ENCODE measurements at places on chromosomes 13 and 19.

DNA sequence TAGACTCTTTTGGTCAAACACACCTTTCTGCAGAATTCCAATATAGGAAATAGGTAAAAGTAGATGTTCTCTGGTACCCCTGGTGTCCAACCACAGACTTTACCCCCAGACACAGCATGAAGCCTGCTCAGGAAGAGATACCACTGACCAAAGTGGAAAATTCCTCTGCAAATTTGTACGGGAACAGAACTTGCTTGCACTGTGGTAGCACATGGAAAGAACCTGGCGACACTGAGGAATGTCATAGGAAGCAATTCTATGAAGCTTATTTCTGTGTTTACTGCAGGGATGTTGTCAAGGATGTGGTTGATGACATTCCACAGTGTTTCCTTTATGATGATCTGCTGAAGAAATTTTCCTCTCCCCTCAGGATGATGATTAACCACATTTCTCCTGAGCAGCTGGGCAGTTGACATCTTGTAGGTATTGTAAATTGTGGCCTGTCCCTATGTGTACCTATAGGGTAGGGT is 48.9 kb upstream of the TNFSF11 start:
- no peak for DNase-seq

DNA sequence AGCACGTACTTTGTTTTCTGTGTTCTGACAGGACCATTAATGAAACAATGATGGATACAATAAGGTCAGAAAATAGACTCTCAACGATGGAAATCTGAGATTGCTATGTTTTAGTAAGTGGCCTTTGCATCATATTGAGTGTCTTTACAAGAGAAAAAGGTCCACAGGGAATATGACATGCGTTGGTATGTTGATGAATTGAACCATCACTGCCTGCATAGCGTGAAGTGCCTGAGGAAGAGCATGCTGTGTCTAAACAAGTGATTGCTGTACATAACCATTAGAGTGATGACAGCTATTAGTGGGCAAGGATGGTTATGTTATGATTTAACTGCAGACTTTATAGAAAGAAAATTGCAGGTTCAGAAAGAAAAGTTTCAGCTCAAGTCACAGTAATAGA is 623.2 kb downstream of the SLITRK5 start:
- no peak for DNase-seq

DNA sequence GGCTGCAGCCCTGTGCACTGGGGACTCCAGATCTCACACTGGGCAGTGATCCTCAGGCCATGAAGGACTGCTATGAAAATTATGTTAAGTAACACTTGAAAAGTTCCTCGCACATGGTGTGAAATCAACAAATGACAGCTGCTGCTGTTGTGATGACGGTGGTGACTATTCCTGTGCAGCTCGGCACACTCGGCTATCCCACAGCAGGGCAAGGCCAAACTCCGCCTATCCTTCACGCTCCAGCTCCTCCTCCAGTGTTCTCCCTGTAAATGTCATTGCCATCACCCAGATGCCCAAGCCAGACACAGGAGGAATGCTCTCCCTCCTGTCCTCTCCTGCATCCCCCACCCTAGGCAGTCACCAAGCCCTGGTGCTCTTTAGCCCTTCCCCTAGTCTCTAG is 31.3 kb downstream of the GRIK5 start:
- DNase-seq: no peak

GRCh38 chr13:39888865-39889810 is 233.7 kb downstream of the COG6 start:
- no peak for DNase-seq

- DNase-seq: no peak
Measured at GRCh38 chr19:5645409-5645808, 22.5 kb downstream of the SAFB start.

GRCh38 chr19:28289295-28290063 is 923.5 kb downstream of the UQCRFS1 start:
- no peak for DNase-seq

- DNase-seq: no peak
Measured at GRCh38 chr19:13001502-13002165, 6.4 kb downstream of the NFIX start.

DNA sequence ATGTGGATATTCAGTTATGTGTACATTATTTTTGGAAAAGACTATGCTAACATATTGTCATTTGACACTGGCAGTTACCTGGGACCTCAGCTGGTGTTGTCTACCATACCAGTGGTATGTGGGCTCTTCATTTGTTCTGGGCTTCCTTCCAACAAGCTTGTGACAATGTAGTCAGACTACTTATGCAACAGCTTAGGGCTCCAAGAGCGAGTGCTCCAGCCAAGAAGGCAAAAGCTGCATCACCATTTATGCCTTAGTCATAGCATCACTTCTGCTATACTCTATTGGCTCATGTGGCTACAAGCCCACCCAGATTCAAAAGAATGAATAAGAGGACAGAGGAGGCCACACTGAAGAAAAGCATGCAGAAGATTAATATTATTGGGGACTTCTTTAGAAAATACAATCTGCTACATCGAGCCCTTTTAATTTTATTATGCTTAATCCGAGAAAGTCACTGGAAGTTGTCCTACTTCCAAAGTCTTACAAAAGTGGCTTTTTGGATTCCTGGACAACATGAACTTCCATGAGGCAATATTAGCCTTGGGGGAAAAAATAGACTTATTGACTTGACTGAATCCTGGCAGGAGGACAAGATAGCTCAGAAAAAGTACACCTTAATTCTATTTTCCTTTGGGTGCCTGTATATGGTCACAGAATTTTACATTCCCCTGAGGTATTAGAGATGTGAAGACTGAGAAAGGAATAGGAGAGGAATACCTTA is 529.4 kb upstream of the HTR2A start:
- DNase-seq: no peak

- no peak for DNase-seq
Measured at GRCh38 chr19:28224441-28224840, 988.5 kb downstream of the UQCRFS1 start.

DNA sequence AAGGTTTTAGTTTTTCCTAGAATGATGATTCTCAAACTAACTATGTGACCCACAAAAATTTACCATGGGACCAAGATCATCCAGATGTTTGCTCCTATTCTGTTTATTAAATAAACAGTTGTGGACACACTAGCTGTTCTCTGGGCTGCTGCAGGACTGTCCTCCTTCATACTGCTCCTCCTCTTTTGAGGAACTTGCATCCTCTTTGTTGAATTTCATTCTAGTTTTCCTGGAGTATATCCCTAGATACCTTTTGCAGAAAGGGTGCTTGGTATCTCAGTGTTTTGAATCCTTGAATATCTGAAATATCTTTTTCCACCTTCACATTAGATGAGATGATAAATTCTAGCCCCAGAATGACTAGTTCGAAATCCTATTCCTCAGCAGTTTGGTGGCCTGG is 24.1 kb downstream of the VASP start:
- no peak for DNase-seq

- DNase-seq: no peak
Measured at GRCh38 chr13:52010890-52011631, at the start of gene ATP7B. Gene ATP7B (minus strand): TSS chr13:52011450. CDS start chr13:52011337, 113 bp downstream.

- no peak for DNase-seq
Measured at GRCh38 chr13:60850526-60850925, 453.5 kb downstream of the TDRD3 start.

DNA sequence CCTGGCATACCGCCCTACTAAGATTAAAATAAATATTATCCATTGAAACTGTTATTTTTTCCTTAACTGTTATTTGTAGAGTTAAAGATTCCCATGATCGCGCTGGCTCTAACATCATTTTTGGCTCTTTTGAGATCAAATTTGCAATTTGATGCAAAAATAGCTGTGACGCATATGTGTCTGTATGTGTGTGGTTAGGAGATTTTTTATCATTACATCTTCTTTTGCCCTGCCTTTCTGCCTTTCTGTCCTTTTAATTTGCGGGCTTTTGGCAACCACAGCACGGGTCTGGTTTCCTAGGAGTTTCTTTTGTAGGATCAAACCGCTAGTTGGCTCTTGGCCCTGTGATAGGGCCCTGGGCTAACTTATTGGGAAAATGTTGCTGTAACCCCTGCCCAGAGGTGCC is 37.3 kb upstream of the ALOX5AP start:
- DNase-seq: no peak

- DNase-seq: peak; percentile 9
Measured at GRCh38 chr13:41356786-41357185, 45.7 kb downstream of the NAA16 start.

- no peak for DNase-seq
Measured at GRCh38 chr13:112455476-112456059, 79.4 kb downstream of the SPACA7 start.

DNA sequence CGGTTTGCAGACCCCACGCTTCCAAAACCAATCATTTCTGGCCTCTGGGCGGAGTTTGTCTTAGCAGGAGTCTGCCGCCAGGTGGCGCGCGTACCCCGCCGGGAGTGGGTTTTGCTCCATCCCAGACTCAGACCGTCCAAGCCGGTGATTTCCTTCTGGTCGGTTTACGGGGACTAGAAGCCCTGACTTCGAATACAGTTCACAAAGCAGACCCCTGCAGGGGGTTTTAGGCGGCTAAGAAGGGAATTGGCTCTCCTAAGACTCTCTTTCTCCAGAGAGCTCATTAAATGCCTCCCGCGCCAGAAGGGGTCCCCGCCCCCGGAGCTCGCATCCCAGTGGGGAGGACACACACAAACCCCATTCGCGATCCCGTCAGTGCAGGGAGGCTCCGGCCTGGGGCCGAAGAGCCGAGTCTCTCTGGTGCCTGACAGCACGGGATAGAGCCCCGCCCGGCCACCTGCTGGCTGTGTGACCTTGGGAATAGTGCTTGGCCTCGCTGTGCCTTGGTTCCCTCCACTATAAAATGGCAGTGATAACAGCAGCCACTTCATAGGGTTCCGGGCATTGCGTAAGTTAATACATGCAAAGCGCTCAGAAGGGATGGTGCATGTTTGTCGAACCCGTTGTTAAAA is 8.6 kb upstream of the NUP62 start:
- DNase-seq: peak; percentile 65

GRCh38 chr13:106916329-106916976 is 348.5 kb upstream of the ARGLU1 start:
- DNase-seq: no peak

DNA sequence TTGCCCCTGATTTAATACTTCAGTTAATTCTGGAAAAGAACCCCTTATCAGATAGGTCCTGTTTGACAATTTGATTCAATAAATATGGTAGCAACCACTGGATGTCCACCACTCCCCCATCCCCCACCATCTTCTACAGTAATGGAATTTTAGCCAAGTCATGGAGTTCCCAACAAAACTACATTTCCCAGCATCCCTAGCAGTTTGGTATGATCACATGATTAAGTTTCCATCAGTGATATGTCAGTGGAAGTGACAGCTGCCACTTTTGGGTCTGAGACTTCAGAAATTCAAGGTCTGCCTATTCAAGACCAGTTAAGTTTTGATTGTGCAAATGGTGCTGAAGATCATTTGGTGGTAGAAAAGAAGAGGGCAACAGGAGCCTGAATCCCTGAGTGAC is 85.5 kb downstream of the CACNA1A start:
- no peak for DNase-seq

DNA sequence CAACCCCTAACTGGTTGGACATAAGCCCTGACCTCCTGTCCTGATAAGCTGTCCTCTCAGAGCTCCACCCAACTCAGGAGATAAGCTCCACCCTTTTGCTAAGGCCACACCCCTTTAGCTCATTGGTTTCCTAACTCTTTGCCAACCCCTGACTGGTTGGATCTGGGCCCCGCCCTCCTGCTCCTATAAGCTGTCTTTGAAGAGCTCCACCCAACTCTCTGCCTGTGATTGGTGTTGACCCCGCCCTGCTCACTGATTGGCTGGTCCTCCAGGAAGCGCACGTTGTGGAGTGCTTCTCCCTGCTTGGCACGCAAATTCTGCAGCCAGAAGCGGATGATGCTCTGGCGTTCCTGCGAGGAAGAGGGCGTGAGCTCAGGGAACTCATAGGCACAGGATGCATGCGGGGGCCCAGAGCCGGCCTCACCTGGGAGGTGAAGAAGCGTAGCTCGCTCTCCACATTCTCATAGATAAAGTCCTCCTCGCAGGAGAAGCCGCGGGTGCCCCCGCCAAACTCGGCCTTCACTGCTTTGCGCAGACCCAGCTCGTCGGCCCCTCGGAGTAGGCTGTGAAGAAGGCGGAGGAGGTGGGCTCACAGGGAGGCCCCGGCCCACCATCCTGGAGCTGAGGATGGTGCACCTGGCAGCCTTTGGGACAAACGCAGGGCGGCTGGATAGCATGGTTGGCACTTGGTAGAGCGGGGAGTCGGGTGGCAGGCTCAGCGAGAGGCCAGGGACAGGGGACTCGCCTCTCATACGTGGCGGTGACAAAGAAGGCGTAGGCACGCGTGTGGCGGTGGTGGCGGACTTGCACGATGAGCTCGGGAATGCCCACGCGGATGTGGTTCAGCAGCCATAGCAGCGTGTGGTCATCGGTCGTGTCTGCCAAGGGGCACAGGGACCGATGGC is 1.7 kb downstream of the ANO8 start:
- DNase-seq: no peak

- no peak for DNase-seq
Measured at GRCh38 chr13:51067706-51068105, 43.4 kb downstream of the C13orf42 start.

DNA sequence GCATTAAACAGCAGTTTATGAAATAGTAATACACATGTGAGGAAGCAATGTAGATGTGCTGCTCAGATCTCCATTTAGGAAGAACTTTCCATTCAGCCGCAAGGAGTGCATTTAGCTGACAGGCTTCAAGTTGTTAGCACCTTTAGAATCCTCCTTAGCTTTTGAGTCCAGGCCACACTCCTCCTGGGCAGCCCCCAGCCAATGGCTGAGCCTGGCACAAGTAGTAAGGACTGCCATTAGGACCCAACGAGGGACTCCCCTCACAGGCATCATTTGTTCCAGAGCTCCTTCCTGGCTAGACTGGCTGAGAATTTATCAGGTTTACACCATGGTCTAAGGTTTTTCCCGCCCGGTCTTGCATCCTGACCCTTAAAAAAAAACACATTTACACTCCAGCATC is 201.4 kb downstream of the DIAPH3 start:
- DNase-seq: no peak

DNA sequence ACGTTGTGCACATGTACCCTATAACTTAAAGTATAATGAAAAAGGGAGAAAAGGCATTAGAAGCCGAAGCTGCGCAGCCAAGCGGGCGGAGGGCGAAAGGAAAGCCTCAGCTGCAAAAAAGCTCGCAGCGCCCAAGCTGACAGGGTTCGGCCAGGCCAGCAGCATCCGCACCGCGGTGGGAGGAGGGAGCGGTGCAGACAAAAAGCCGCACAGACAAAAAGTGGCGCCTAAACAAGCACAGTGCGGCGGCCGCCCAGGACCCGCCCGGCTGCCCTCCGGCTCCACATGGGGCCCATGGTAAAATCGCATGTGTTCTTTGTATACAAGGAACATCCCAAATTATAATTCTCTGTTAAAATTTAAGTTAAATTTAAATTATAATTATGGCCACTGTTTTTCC is 42.4 kb downstream of the PSG3 start:
- no peak for DNase-seq

GRCh38 chr19:10836479-10837330 is 693 bp upstream of the TMED1 start:
- DNase-seq: peak; percentile 57

- DNase-seq: no peak
Measured at GRCh38 chr13:90751026-90751425, 596.5 kb upstream of the MIR17HG start.

- no peak for DNase-seq
Measured at GRCh38 chr13:36706755-36707154, 32.9 kb downstream of the SERTM1 start.
